ENCODE measurements at places on chromosomes 4 and X.

GRCh38 chrX:148215726-148216125 lies 234.6 kb downstream of the FMR1NB start:
- H3K27me3 ChIP-seq, result peaks cover 4% of the 10 kb centered on the region
- no peak overlapping the region for H3K4me3 ChIP-seq
- H3K4me1 ChIP-seq, result no peaks in the 10 kb centered on the region
- DNase-seq, result no peak
- no peaks in the 10 kb centered on the region for H3K36me3 ChIP-seq

DNA sequence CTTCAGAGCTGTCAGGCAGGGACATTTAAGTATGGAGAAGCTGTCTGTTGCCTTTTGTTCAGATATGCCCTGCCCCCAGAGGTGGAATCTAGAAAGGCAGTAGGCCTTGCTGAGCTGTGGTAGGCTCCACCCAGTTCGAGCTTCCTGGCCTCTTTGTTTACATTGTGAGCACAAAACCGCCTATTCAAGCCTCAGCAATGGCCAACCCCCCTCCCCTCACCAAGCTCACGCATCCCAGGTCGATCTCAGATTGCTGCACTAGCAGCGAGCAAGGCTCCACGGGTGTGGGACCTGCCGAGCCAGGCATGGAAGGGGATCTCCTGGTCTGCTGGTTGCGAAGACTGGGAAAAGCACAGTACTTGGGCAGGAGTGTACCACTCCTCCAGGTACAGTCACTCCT lies 59.3 kb downstream of the ZNF674 start:
- no peak for DNase-seq
- H3K36me3 ChIP-seq, result peaks cover 90% of the 10 kb centered on the region
- H3K27me3 ChIP-seq, result no peaks in the 10 kb centered on the region
- H3K4me3 ChIP-seq, result no peak overlapping the region
- H3K27ac ChIP-seq, result no peak overlapping the region

DNA sequence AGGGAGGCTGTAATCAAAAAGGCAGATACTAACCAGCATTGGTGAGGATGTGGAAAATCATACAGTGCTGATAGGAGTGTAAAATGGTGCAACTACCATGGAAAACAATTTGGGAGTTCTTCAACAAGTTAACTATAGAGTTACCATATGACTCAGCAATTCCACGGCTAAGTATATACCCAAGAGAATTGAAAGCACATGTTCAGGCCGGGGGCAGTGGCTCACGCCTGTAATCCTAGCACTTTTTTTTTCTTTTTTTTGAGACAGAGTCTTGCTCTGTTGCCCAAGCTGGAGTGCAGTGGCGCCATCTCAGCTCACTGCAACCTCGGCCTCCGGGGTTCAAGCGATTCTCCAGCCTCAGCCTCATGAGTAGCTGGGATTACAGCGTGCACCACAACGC lies 15.0 kb upstream of the CD99L2 start:
- no peak overlapping the region for H3K27ac ChIP-seq
- no peak for DNase-seq
- no peaks in the 10 kb centered on the region for H3K36me3 ChIP-seq
- peaks cover 8% of the 10 kb centered on the region for H3K4me1 ChIP-seq

DNA sequence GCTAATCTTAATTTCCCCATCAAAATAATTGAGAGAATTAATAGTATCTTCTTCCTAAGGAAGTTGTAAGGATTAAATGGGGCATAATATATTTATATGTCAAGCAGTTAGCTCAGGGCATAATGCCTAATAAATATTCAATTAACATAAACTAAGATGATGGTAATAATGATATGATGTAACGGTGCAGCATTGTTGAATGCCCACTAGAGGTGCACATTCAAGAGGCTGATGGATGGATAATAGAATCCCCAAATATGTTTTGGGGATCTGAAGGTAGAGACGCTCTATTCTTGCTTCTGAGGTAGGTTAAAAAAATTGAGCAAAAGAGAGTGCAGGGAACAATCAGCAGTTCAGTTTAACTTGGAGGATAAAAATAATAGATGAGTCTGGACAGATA lies 37.1 kb downstream of the ATOH1 start:
- no peak overlapping the region for H3K27ac ChIP-seq
- H3K4me1 ChIP-seq, result no peaks in the 10 kb centered on the region
- no peaks in the 10 kb centered on the region for H3K36me3 ChIP-seq

DNA sequence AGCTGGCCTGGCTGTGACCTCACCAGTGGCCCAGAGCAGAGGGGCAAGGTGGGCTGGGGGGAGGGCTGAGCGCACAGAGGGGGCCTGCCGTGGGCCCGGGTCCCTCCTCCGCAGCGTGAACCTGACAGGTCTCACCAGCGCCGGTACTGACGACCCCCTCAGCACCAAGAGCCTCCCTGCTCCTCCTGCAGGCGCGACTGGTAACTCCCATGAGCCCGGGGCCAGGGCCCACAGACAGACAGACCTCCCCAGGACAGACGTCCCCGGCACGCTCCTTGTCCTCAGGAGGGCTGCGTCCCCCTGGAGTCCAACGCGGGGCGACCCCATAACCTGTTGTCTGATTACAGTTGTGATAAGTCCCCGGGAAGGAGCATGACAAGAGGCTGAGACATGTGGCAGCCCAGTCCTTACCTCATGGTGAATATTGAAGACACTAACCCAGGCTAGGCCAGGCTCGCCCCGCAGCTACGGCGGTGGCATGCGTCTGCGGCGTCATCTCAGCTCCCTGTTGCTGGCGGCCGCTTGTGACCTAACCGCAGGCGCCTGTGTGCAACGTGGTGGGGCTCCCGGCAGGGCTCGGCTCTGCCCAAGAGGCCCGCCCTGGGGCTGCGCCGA lies 8.5 kb downstream of the AKAP17A start:
- no peak for DNase-seq
- peaks cover 2% of the 10 kb centered on the region for H3K27me3 ChIP-seq
- peaks cover 69% of the 10 kb centered on the region for H3K36me3 ChIP-seq
- peaks cover 11% of the 10 kb centered on the region for H3K4me1 ChIP-seq
- no peak overlapping the region for H3K4me3 ChIP-seq
- H3K27ac ChIP-seq, result no peak overlapping the region
